AG04450 (cell line): ENCODE measurements at places on chromosomes 2 and 18. TPM values are rescaled to one million over a fixed set of nuclear protein-coding genes. Genes with fewer than 3 reads are reported as not detected.

DNA sequence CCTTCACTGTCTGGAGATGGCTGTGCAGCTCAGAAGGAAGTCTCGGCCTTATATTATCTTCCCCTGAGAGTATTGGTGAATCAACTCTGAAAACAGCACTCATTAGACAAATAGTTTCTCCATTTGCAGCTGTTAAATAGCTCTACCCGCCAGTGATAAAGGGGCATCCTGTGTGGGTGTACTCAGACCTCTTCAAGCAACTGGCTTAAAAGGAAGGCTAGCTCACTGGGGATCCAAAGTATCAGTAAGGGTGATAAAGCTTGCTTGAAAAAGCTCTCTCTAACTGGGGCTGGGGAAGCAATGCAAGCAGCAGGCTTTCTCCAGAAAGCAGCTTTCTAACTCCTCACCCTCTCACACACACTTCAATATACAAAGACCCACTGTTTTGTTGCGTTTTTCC is 64.9 kb upstream of the PSMD14 start:
- no peak for DNase-seq

- no peak for DNase-seq
These were observed 24.3 kb upstream of the ASPRV1 start for GRCh38 chr2:69985688-69986087.

DNA sequence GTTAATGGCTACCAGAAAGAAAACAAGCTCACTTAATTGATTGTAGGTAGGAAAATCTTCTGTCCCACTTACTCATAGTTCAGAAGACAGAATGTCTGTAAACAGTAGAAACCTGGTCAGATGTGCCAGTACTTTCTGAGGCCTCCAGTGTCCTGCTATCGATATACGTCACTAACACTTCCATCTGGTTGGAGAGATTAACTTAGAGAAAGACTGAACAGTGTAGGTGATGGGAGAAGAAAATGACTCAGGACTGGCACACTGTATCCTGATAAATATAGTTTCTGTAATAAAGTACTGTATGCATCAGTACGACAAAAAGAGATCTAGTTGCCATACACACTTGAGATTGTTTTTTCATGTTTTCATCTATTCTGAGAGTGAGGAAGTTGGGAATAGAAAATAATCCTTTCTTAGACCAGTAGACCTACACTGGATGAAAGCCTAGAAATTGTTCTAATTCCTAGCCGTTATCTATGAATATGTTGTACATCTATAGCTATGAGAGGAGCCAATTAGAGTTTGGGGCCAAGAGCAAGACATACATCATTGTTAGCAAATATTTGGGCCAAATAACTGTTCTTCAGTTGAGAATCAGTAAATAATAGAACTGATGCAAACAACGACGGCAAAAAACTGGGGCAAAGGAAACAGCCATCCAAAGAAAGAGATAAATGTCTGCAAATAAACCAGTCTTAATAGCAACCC is 105.9 kb downstream of the NAT8 start:
- no peak for DNase-seq

GRCh38 chr2:200253639-200254038 is 52.9 kb upstream of the SPATS2L start:
- DNase-seq = no peak

- DNase-seq = no peak
These were observed 17.1 kb downstream of the TSHZ1 start for GRCh38 chr18:75227535-75228296.

GRCh38 chr2:196500686-196501431 is 138.7 kb upstream of the CCDC150 start:
- no peak for DNase-seq

The C2orf78 gene
- polyA plus RNA-seq = not detected in 2 replicates

- peak; percentile 27 for DNase-seq
These were observed 120.0 kb upstream of the RBMS1 start for GRCh38 chr2:160613466-160614153.

DNA sequence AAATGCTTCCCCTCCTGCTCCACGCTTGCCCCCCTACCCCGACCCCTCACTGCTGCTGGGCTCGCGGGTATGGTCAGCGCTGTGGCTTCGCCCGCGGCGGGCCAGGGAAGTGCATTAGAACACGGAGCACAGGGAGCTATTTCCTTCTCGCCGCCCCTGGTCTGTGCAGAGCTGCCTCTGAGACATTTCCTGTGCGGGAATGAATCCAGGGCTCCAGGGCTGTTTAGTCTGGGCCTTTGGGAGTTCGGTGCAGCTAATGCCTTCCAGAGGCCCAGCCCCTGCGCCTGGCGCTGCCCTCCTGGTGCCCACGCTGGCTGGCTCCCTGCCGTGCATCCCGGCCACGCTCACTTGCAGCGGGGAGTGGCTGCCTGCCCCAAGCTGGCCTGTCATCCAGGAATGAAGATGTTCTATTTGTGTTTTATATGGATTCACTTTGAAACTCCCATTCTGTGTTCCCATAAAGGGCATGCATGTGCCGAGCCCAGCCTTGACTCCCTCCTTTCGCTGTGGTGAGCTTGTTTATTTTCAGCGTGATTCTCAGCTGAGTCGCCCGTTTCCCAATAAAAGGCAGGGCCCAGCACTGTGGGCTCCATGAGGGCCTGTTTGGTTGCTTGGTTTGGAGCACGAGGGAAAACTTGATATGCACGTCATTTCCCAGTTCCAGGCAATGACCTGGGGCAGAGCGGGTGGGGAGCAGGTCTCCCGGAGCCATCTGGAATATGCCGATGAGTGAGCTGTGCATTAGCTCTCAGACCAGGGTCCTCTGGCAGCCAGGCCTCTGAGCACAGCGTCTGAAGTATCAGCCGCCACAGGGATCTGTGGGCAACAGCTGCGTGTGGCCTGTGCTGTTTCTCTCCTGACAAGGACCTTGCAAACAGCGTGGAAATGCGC is 42.7 kb downstream of the SH3RF3 start:
- peak; percentile 98 for DNase-seq

- DNase-seq = no peak
These were observed 80.7 kb downstream of the EML4 start for GRCh38 chr2:42249887-42250286.

GRCh38 chr2:41026613-41027012 is 574.7 kb upstream of the SLC8A1 start:
- DNase-seq = no peak

- no peak for DNase-seq
These were observed 31.2 kb downstream of the CRYGD start for GRCh38 chr2:208093128-208093527.

DNA sequence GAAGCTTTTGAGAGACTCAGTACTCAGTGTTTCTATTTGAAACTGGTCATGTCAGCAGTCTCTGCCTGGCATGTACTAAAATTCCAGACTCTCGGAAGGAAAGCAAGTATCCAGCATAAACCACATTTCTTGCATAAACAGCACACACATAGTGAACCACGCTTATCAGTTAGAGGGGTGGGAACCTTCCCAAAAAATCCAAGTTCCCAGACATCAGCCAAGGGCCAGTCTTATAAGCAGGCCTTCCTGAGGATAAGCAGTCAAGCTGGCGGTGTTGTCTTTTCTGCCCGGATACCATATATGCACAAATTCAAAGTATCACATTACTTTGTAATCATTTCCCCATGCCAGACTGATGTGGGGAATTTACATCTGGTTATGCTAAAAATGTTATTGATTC is 73.6 kb downstream of the ST6GAL2 start:
- no peak for DNase-seq

The TGFBRAP1 gene
- polyA plus RNA-seq = 7.9 and 9.8 TPM in 2 replicates

The STAT4 gene
- polyA plus RNA-seq = 0.88 and 1.3 TPM in 2 replicates

The WNT6 gene
- polyA plus RNA-seq = not detected in 2 replicates

DNA sequence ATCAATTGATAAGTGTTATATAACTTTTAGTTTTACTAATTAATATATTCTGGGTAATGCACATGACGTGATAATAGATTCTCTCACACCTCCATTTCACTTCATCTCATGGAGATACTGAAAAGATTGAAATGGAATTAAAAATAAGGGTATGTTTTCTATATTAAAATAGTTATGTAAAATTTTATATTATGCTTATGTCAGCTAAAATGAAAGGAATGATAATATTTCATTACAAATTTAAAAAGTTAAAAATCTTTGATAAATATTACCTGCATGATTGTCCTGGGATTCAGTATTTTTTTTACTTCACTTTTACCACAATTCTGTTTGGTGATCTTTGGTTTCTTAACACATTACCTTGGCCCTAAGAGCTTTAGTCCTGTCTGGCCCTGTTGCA is 823.8 kb upstream of the NRXN1 start:
- no peak for DNase-seq

GRCh38 chr2:113760400-113760799 is 4.0 kb upstream of the SLC35F5 start:
- no peak for DNase-seq

The GATA6 gene
- 1.3 and 1.5 TPM in 2 replicates for polyA plus RNA-seq
